ENCODE measurements at places on chromosomes 2 and 18.

DNA sequence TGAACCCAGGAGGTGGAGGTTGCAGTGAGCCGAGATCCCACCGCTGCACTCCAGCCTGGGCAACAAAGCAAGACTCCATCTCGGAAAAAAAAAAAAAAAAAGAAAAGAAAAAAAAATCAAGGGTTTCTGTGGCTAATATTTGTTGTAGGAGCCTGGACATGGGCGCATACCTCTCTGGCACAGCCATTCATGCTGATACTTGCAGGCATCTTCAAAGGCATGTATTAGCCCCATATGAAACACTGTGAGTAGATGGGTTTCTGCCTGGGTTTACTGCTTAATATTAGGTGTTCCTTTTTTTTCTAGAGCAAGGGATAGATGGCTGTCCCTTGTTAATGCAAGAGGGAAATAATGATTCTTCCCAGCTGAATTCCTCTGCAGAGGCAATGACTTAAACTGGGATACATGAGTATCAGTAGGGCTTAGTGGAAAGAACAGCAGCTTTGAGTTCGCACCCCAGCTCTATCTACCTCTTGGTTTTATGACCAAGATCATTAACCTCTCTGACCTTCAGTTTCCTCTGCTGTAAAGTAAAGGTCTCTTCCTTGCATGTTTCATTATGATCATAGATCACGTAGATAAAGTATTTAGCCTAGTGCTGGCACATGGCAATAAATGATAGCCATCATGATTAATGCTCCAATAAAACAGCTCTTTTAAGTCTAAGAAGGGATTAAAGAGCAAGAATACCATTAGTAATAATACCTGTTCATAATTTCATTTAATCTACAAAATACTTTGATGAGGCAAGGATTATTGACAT is 4.5 kb upstream of the ATL2 start:
- no peak for DNase-seq

DNA sequence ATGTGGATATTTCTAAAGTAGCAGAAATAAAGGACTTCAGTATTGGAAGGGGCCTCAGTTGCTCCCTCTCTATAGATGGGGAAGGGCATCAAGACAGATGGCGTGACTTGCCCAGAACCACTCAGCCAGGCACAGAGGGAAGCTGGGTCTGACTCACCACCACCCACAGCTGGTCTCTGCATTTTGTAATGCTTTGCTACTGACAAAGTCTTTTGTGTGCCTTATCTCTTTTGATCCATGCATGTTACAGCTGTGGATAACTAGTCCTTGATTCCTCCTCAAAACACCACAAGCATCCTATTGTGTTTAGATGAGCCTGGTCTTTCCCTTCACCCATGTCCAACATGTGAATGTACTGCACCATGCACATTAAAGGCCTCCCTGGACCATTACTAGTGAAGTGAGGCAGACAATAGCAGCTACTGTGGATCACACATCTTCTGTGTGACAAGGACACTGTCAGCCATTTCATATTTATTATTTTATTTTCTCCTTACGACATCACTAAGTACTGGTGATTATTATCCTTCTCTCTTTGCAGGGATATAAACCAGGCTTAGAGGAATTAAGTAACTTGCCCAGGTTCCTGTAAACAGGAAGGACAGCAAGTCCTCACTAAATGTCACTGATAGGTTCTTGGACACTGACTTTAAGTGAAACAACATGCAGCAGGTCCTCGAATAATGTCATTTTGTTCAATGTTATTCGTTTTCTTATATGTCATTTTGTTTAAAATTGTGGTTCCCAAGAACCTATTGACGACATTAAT is 29.6 kb upstream of the IL37 start:
- peak; percentile 69 for DNase-seq

DNA sequence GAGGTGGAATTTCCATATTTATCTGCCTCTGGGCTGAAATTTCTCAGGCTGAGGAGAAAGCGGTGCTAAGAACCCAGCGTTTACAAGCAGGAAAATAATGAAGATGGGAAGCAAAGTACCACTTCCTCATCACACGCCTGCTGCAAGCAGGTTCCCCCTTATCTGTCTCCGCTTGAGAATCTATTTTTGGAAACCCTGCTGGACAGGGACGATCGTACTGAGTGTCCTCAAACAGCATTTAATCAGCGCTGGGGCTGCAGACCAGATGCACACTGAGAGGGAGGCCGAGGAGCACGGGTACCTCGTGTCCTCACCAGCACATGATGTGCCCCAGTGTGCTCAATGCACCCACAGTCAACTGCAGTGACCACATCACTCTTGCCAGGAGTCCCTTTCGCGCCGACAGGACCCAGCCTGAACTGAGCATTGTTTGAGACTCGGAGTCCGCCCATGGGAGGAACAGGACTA is 160.4 kb downstream of the HDAC4 start:
- DNase-seq = no peak

DNA sequence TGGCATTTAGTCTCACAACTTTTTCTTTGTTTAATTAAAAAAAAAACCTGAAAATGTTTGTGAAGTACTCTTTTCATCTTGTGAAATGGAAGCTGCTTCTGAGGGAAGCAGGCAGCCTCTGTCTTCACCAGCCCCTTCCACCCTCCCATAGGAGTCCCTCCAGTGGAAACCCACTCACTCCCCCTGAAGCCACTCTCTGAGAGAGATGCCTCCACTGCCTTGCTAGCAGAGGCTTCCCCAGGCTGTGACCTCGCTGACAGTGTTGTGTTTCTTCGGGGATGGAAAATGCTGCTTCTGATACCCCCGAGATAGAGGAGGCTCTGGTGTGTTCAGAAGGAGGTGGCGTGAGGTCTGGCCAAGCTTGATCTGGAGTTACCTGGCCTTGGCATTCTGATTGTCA is 59.9 kb downstream of the SH3RF3 start:
- no peak for DNase-seq

- peak; percentile 13 for DNase-seq
Observed at GRCh38 chr2:127810619-127811396, at the start of gene WDR33. WDR33 (minus strand) TSS chr2:127811171; CDS start chr2:127770981, 40,190 bp downstream.
